Activated CD4-positive, alpha-beta T cell treated with anti-CD3 and anti-CD28 coated beads, Interleukin-2, amount 10 ng/mL, durations not matched to agents 24 days and 14 days (primary cell): ENCODE measurements at places on chromosomes 7 and 10. TPM values are rescaled to one million over a fixed set of nuclear protein-coding genes. Genes with fewer than 3 reads are reported as not detected.
A peak's percentile ranks its signal among the peaks of the same experiment; 100 is the strongest.

Gene WDR86
- total RNA-seq: not detected in 2 replicates

GRCh38 chr10:121292321-121292720, 305.9 kb downstream of the FGFR2 start:
- no peaks in the 10 kb centered on the region for H3K4me1 ChIP-seq
- no peak overlapping the region for H3K4me3 ChIP-seq
- no peaks in the 10 kb centered on the region for H3K27me3 ChIP-seq
- no peak for DNase-seq
- no peak overlapping the region for H3K27ac ChIP-seq

Gene CALHM2
- 14.0 and 17.5 TPM in 2 replicates for total RNA-seq

DNA sequence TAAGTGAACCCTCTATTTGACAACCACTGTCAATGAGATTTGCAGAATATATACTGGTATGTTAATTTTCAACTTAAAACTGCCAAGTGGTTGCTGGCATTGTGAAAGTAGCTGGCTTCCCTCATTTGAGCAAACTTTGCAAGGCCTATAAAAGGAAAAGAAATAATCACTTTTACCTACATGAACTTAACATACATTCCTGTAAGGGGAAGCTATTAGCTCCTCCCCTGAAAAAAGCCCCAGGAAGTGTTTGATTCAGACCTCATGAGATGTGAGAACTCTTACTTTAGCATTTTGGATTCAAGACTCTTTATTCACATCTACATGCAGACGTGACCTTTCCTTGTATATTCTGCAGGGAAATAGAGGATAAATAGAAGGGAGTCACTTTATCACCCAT, 175.6 kb downstream of the OTUD1 start:
- no peaks in the 10 kb centered on the region for H3K4me1 ChIP-seq
- no peak for DNase-seq
- H3K4me3 ChIP-seq: no peak overlapping the region
- H3K36me3 ChIP-seq: no peaks in the 10 kb centered on the region
- no peak overlapping the region for H3K27ac ChIP-seq

DNA sequence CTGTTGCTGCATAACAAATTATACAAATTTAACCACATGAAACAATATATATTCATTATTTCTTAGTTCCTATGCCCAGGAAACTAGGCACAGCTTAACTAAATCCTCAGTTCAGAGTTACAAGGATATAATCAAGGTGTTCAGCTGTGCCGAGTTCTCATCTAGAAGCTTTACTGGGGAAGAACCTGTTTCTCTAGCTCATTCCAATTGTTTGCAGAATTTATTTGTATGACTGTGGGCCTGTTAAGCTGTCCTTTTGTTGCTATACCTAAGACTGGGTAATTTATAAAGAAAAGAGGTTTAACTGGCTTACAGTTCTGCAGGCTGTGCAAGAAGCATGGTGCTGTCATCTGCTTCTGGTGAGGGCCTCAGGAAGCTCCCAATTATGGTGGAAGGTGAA, 21.8 kb upstream of the MDFIC start:
- no peaks in the 10 kb centered on the region for H3K27me3 ChIP-seq
- H3K4me1 ChIP-seq: peaks cover 4% of the 10 kb centered on the region
- H3K36me3 ChIP-seq: peaks cover 1% of the 10 kb centered on the region
- DNase-seq: no peak

Gene ENO4
- not detected in 2 replicates for total RNA-seq

DNA sequence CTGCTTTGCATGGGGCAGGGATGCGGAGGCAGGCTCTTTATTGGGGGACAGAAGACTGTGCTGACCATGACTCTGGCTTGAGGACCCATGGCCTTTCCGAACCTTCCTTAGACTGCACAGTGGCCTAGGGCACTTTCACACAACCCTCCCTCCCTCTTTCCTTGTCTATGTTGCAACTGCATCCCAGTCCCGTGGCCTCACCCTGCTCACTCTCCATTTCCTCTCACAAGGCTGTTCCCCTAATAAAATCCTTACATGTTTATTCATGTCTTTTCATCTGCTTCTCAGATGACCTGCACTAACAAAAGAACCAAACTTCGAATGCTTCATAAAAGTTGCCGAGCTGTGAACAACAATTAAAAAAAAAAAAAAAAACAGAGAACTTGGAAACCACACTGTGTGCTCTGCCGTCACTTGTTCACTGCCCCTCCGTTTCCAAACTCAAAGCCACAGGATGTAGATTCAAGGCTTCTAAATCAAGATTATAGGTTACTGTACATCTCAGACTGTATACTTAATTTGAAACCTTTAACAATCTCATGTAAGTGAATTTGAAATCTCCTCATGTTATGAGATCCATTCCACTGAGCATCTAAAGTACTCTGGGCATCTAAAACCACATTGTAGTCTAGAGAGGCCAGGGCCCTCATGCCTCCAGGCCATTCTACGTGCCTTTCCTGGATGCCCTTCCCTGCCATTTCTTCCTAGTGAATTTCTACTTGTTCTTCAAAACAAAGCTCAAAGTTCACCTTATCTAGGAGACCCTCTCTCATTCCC, 265.9 kb downstream of the SNX13 start:
- DNase-seq: no peak
- H3K27ac ChIP-seq: no peak overlapping the region
- H3K4me3 ChIP-seq: no peak overlapping the region
- H3K36me3 ChIP-seq: no peaks in the 10 kb centered on the region

GRCh38 chr10:79610601-79611191, at the start of gene SFTPA1:
Gene SFTPA1 (plus strand): TSS chr10:79610939. CDS start chr10:79611826, 887 bp downstream.
- H3K27ac ChIP-seq: no peak within 1 kb of the TSS
- H3K4me3 ChIP-seq: no peak within 1 kb of the TSS
- DNase-seq: peak; percentile 45
- no peaks in the 10 kb centered on the region for H3K4me1 ChIP-seq
- H3K36me3 ChIP-seq: no peaks in the 10 kb centered on the region

Gene CPA1
- total RNA-seq: not detected in 2 replicates

Gene SLC26A4
- total RNA-seq: 6.5 and 7.8 TPM in 2 replicates

Gene ATRNL1
- 0.17 and 0.26 TPM in 2 replicates for total RNA-seq
